ENCODE measurements at places on chromosomes 12 and 14.

GRCh38 chr12:5488626-5488955 is 56.7 kb downstream of the NTF3 start:
- no peak for DNase-seq

DNA sequence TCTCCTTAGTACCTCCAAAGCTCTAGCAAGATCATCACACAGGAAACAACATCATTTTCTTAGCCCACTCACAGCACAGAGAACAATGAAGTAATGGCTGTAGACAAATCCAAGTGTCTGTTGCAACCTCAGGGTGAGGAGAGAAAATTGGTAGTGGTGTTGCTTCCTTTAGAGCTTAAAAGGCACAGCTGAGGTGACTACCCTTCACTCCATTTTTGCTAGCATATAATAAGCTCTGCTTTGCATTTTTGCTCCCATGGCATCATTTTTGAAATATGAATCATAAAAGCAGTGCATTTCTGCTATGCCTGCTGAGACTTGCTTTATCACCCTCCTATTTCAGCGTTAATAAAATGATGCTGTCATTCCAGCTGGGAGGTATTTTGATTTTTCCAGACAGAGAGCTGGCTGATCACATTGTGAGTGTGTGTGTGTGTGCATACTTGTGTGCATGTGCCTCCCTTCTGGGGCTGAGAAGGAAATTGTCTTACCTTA is 18.5 kb upstream of the PCNX1 start:
- peak; percentile 85 for DNase-seq

DNA sequence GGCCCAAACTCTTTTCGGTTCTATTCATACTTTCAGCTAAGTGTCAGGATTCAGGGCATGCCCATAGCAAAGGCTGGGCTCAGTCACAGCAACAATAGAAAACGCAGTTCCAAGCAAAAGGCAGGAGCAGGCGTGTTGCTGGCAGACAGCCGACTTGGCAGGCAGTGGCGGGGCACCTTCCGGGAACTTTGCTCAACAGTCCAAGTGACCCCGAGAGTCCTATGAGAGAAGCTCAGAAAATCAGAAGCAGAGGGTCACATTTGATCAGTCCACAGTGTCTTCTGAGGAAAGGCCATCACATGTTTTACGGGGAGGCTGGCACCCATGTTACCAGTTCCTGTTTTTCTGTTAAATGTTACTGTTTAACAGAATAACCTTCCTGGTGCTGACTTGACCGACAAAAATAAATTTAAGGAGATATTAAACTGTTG is 115.0 kb downstream of the DACT1 start:
- DNase-seq = no peak

DNA sequence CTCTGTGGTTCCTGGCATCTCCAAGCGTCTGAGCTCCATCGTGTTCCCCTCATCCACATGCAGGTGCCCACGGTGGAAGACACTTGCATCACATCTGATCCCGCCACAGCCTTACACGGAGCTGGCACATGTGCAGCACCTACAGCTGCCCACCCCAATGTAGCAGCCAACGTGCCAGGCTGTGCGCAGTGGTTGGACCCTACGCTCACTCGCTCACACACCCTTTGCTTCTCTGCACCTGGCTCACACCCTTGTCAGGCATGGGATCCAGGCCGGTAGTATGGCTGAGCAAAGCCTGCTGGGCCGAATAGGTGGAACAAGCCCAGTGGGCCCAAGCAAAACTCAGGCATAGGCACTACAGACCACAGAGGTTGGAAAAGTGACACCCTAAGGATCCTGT is 567.2 kb downstream of the FSCB start:
- peak; percentile 10 for DNase-seq

DNA sequence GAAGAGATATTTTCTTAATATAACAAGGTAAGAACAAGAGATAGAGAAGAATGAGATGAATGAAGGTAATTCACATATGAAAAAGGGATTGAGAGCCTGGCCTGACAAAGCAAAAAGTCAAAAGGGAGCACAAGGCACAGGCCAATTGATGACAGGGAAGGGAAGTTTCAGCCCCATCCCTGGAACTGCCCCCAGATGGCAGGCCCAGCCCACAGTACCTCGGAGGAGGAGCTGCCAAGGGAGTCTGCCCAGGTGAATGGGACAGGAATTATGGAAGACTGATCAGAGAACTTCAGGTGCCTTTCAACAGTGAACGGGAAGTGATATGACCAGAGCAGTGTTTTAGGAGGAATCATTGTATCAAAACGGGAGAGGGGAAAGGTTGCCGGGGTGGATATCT is 15.7 kb downstream of the SNRPF start:
- DNase-seq = no peak

DNA sequence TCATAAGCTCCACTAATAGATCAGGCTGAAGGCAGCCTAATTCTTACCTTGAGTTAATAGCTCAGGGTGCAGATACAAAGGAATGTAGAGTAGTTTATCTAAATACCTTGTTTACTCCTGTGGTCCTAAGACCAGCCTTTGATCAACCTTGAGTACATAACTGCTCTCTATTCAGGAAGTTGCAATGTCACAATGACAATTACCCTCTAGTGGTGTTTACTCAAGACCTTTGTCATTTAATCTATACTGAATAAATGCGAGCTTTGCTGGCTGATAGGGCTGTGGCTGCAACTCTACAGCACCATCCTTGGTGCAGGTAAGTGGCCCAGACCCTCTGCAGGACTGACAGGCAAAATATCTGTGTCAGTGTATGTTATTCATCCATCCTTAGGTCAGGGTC is 282.7 kb downstream of the ATXN7L3B start:
- DNase-seq = no peak

GRCh38 chr14:79915406-79915805 is 295.9 kb downstream of the DIO2 start:
- DNase-seq = no peak

- DNase-seq = no peak
Measured at GRCh38 chr12:124448955-124449622, 118.3 kb downstream of the NCOR2 start.

DNA sequence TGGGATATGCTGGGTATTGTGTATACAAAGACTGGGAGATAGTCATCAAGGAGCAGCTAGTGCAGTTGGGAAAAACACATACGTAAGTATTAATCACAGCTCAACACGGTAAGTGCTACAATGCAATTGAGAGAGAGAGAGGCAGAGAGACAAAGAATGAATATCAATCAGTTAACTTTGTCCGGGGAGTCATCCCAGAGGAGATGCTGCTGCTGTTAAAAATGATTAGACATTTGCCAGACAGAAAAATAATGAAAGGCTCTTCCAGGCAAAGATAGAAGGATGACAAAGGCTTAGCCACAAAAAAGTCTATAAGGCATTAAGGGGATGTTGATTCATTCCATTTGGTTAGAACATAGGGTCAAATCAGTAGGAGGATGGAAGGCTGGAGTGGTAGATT is 45.1 kb downstream of the AKAP6 start:
- DNase-seq = peak; percentile 49

GRCh38 chr12:25311506-25311905 is 60.8 kb upstream of the KRAS start:
- no peak for DNase-seq

DNA sequence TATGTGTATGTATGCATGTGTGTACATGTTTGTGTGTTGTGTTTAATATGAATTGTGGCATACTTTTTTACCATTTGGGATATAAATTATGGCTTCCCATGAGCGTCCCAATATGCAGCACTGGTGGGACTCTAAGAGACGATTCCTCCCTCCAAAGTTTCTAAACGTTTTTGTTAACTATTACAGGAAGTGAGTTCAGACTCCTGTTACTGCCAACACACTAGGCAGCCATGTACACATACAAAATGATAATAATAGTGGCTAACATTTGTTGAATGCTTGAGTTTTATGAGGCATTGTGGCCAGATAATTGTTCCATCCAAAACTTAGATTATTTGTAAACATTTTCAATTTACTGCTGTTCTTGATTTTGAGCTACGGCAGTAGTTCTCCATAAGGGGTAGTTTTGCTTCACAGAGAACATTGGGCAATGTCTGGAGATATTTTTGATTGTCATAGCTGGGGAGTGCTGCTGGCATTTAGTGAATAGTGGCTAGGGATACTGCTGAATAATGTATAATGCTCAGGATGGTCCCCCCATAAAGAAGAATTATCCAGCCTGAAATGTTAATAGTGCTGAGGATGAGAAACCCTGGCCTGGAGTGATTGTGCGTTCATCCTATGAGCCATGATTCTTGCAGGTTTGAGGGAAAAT is 45.1 kb downstream of the ARID2 start:
- DNase-seq = no peak

- peak; percentile 31 for DNase-seq
Measured at GRCh38 chr12:66014818-66015217, 115.7 kb downstream of the LLPH start.

- DNase-seq = no peak
Measured at GRCh38 chr12:5257763-5258495, 174.0 kb upstream of the NTF3 start.

DNA sequence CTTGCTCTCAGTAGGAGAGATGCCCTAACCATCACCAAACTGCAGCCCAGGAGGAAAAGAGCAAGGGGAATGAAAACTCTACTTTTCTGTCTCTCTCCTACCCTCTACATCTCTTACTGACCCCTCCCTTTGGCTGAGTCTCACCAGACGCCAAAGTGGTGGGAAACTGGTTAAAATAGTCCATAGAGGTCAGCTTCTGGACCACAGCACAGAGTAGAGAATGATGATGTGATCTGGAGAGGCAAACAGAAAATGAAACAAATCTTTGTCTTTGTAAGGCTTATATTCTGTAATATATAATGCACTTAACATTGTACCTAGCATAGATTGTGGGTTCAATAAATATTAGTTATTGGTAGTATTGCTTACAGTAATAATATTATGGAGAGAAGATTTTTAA is 81.0 kb upstream of the GARIN2 start:
- DNase-seq = no peak

- peak; percentile 74 for DNase-seq
Measured at GRCh38 chr12:113418213-113418879, 3.8 kb upstream of the SDSL start.

- DNase-seq = no peak
Measured at GRCh38 chr12:43795716-43796280, 10.3 kb downstream of the TWF1 start.

GRCh38 chr12:53667080-53667479 is 8.8 kb downstream of the ATP5MC2 start:
- DNase-seq = no peak

- DNase-seq = peak; percentile 91
Measured at GRCh38 chr12:25959071-25959961, 834 bp downstream of the RASSF8 start.

GRCh38 chr14:22875748-22876319 is 4.3 kb downstream of the LRP10 start:
- peak; percentile 62 for DNase-seq

GRCh38 chr12:5864972-5865371 is 80.1 kb downstream of the ANO2 start:
- no peak for DNase-seq

DNA sequence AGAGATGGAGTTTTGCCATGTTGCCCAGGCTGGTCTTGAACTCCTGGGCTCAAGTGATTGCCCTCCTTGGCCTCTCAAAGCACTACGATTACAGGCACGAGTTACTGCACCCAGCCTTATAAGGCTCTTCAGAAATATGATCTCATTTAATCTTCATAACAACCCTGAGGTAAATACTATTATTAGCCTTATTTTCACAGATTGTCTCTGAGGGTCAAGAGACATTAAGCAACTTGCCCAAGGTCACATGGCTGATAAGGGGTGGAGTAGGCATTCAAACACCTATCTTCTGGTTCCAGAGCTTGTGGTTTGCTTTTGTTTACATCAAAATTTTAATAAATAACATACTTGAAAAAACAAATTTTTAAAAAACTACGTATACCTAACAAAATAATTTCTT is 5.1 kb downstream of the PRKAG1 start:
- DNase-seq = no peak

DNA sequence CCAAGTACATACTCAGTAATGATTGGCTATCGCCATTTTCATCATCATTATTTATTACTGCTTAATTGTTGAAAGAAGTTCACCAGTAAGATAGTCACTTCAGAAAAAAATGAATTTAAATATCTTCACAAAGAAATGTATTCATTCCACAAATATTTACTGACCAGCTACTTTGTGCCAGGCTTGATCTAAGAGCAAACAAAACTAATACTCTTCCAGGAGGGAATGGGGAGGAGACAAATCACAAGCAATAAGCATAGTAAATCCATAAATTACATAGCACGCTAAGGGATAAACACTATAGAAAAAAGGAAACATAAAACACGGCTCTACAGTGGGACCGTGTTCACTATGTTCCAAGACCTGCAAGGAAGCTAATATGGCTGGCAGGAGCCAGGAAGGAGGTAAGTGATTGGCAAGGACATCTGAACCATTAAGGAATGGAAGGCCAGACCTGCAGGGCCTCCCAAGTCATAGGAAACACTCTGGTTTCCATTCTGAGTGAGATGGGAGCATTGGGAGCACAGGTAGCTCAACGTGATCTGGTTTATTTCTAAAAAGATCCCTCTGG is 27.5 kb downstream of the ITPR2 start:
- no peak for DNase-seq

DNA sequence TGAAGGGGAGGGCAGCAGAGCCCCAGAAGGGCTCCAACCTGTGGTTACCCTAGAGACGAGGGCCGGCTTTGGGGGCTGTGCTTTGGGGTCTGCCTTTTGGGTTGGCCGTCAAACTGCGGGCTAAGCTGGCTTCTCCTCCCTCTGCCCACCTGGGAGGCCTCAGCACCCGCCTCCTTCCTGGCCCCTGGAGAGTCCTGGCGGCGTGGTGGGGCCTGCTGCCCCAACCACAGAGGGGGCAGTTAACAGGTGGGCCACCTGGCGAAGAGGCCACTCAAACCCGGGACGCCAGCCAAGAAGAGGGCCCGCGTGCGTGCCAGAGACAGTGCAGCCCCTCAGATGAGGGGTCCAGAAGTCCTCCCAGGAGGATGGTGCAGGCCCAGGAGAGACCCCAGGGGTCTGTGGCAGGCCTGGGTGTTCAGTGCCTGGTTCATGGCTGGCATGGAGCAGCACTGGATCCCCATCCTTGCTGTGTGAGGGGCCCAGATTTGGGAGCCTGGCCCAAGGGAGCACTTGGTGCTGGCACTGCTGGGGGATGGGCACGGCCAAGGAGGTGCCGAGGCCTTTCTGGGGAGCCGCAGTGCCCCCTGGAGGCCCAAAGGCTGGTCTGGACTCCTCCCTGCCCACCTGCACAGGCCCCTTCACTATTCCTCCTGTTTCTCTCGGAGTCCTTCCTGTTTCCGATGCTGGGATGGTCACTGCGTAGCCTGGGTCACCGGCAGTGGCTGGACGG is 48.8 kb downstream of the LRCOL1 start:
- DNase-seq = peak; percentile 96

GRCh38 chr14:77158882-77159255 is 17.3 kb upstream of the ZDHHC22 start:
- peak; percentile 3 for DNase-seq

DNA sequence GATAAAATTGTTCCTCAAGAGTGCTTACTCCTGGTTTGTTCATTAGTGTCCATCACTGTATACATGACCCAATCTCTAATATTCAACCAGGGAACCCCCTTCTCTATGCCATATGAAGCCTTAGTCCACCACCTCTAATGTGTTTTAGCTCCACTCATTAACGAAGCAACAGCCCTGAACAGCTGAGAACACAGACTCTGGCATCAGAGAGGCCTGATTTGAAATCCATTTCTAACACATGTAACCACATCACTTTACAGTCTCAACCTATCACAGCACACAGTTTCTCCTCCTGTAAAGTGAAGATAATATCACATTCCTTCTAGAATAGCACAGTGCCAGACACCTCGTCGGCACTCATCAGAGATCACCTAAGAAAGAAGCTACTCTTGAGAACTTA is 64.3 kb downstream of the C2CD5 start:
- no peak for DNase-seq

All from osteoblast (primary cell).